HFFc6 (cell line): ENCODE measurements at places on chromosomes 11 and 22. TPM values are rescaled to one million over a fixed set of nuclear protein-coding genes. Genes with fewer than 3 reads are reported as not detected.
A peak's percentile ranks its signal among the peaks of the same experiment; 100 is the strongest.

DNA sequence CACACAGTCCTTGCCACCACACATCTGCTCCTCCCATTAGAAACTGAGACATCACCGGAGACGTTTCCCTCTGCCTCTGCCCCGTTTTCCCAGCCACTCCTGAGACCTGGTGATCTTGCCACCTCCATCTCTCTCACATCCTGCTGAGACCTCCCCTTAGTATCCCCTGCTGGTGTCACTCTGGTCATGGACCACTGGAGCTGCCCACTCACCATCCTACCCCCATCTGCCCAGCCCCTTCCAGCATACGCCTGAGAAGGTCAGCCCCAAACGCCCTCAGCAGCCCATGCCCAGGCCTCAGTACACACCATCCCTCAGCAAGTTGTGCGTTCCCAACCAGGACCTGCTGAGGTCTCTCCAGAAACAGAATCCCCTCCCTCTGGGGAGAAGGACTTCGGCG is 64.3 kb downstream of the SHANK2 start:
- DNase-seq = no peak

DNA sequence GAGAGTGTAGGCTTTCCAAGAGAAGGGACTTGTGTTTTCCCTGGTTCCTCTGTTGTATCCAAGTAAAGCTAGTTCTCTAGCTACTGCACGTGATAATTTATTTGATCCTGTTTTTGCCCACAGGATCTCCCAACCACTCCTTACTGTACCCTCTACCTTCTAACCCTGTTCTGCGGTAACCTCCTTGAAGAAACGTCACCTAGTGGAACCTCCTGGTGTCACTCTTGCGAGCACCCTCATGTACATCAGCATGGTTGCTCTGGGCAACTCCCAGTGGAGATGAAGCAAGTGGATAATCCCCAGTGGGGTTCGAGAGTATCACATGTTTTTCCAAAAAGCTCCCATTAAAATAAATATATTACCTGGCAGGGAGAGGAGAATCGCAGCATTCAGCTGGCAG is 108.9 kb upstream of the CLMP start:
- DNase-seq = no peak

- no peak for DNase-seq
These were observed 1.4 kb upstream of the MICAL2 start for GRCh38 chr11:12108875-12109453.

DNA sequence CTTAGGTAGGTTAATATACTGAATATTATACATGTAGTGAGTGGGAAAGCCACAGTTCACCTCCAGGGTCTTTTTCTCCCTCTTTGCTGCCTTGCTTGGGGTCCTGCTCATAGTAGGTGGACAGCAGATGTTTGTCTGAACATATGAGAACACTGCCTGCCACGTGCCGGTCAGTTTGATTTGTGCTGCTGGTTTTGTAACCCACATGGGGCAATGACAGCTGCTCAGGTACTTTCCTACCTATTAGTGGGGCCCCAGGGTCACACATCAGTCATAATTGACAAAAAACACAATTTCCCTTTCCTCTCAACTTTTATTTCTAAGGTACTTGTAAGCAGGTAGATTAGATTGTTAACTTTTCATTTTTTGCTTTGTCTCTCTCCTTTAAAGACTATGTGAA is 43.8 kb downstream of the BMAL1 start:
- DNase-seq = no peak

- peak; percentile 48 for DNase-seq
These were observed 20.2 kb downstream of the C22orf31 start for GRCh38 chr22:29041408-29041807.

DNA sequence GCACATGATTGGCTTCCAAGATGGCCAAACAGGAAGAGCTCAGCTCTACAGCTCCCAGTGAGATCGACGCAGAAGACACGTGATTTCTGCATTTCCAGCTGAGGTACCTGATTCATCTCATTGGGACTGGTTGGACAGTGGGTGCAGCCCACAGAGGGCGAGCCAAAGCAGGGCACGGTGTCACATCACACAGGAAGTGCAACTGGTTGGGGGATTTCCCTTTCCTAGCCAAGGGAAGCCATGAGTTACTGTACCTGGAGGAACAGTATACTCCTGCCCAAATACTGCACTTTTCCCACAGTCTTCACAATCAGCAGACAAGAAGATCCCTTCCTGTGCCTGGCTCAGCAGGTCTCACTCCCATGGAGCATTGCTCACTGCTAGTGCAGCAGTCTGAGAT is 131.2 kb downstream of the DLG2 start:
- no peak for DNase-seq

GRCh38 chr22:25354456-25354855 is 135.0 kb downstream of the CRYBB2 start:
- no peak for DNase-seq

- peak; percentile 26 for DNase-seq
These were observed 12.6 kb upstream of the UCP2 start for GRCh38 chr11:73995247-73995646.

GRCh38 chr22:49292909-49293308 is 534.8 kb downstream of the BRD1 start:
- DNase-seq = no peak

GRCh38 chr11:78425399-78426070 is 7.9 kb upstream of the GAB2 start:
- DNase-seq = no peak

DNA sequence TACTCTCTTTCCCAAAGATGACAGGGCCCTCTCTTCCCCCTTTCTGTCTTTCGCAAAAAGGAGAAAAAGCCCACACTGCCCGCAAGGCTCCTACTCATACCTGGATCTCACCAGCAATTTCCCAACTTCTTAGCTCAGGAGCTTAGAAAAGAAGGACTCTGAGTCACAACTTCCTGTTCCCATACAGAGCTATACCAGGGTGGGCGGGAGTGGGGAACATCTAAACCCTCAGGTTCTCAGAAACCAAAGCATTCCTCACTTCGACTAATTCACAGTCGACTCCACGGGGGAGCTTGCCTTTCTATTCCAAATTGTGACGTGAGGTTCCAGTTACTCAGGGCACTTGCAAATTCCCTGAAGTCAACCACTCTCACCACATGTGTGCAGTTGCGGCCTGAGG is 61.9 kb downstream of the MTNR1B start:
- DNase-seq = no peak

Gene FIBIN
- total RNA-seq = 38.9 and 97.7 TPM in 2 replicates

- peak; percentile 53 for DNase-seq
These were observed 4.2 kb downstream of the ALDH3B1 start for GRCh38 chr11:68014157-68014946.

- DNase-seq = no peak
These were observed 14.9 kb downstream of the ADORA2A start for GRCh38 chr22:24442352-24442744.

DNA sequence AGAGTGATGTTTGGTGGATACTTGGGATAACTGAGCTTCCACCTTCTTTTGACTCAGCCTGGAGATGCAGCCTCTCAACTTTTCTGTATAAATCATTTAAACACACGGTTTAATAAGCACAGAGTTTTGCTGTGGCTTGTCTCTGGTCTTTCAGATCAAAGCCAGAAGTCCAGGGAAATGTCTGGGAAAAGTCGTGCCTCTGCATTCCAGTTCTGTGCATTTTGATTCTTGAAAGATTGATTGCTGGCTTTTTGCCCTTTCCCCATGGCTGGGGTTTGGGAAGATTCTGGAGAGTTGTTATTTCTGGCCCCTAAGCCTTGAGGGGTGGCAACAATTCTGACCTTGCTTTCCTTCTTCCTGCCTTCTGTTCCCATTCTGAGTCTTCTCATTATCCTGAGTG is 154.1 kb downstream of the COMMD9 start:
- no peak for DNase-seq

Gene CHRNA10
- total RNA-seq = 0.42 to 0.83 TPM (median 0.45 TPM) in 3 replicates

Gene MUC2
- total RNA-seq = not detected in 3 replicates

DNA sequence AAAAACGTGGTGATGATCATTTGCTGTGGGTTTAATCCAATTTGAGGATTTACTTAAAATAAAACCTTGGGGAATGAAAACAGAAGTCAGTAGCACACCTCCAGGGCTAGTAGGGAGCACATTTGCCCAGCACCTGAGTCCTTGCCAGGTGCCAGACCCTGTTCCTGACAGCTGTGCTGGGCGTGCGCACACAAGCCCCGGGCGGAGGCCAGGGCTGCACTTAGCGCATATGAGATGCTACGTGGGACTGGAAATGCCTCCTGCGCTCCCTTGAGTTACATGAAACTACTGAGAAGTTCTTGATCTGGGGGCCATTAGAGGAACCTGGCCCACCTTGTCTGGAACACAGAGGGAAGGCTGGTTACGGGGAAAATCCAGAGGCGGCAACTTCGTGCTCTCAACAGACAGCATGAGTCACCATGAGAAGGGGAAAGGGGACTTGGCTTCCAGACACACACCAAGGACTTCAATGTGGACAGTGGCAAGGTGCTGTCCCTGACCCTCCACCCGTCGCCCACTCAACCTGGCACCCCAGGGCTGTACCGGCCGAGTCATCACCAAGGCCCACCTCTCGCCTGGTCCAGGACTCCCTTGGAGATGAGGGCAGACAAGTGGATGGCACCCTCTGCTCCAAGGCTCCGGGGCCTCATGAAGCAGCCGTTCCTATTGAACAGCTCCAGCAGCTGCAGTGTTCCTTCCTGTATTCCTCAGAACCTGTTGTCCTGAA is 1468.6 kb downstream of the BRD1 start:
- no peak for DNase-seq

GRCh38 chr11:19079643-19080440 is 19.3 kb upstream of the MRGPRX2 start:
- peak; percentile 93 for DNase-seq

GRCh38 chr11:78168539-78169477 is 19.6 kb downstream of the KCTD21 start:
- peak; percentile 21 for DNase-seq

Gene KCNJ5
- total RNA-seq = not detected in 3 replicates

Gene YPEL4
- 0.09 to 0.58 TPM (median 0.28 TPM) in 3 replicates for total RNA-seq

DNA sequence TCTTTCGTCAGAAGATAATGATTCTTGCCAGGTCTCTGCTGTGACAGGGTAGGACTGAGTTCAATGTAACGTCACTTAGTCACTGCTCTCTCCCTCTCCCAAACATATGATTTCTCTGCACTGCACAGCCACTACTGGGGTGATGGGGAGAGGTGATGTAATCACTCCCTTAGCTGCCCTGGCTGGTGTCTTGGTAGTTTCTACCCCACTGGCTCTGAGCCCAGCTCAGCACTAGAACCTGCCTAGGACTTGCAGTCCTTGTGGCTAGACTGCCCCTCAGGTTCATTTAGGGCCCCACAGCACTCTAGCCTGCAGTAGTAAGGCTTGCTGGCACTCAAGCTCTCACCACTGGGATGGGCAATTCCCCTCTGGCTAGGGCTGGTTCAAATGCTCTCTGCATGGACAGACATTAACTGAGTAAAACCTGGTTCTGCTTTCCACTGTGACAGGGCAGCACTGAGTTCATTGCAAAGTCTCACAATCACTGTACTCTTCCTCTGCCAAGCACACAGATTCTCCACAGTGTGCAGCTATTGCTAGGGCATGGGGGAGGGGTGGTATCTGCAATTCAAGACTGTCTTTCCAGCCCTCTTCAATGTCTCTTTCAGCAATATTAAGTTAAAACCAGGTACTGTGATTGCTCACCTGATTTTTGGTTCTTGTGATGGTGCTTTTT is 571.4 kb upstream of the FAT3 start:
- no peak for DNase-seq

DNA sequence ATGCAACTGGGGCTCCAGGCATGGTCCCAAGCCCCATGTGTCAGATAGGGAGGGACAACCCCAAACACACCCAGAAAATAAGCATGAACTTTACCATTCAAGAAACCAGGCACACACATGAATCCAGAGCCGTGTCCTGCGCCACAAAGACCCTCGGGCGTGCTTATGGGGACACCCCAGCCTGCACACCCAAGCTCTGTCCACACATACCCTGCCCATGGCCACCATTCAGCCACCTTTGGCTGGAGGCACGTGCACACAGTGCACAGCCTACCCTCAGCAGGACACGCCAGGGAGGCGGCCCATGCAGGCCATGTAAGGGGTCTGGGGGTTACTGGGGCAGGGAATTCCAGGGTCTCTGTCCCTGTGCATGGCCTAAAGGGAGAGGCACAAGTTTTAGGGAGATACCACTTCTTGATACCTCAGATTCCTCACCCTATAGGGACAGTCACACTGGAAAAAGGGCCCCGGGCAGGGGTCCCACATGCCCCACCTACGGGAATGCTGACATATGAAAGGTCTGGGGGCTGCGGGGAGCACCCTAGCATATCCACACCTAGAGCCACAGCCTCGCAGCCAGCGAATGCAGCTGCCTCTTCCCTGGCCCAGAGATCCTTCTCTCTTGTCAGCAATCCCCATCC is 20.6 kb downstream of the PACSIN2 start:
- DNase-seq = no peak

Gene THAP7
- total RNA-seq = 15.1 and 17.8 TPM in 2 replicates
